ENCODE measurements at places on chromosomes 3 and 15.

DNA sequence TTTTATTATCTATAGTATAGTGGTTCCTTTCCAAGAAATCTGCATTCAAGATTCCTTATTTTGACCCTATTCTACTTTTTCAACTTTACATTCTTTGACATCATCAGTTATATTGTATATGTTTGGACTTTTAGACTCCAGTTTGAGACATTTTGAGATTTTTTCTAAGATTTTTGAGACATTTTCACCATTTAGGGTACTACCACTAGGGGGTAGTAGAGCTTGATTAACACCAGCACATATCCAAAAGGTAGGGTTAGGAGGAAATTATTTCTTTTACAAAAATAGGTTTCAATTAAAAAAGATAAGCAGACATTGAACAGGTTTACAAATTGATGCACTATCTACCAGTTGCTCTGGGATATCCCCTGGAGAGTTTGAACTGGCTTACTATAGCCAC, 262.5 kb downstream of the SCAPER start:
- no peak for DNase-seq

GRCh38 chr3:108453565-108453964, 56.8 kb downstream of the MYH15 start:
- no peak for DNase-seq

- DNase-seq, result peak; percentile 7
Observed at GRCh38 chr3:8324747-8325146, 176.9 kb upstream of the LMCD1 start.

DNA sequence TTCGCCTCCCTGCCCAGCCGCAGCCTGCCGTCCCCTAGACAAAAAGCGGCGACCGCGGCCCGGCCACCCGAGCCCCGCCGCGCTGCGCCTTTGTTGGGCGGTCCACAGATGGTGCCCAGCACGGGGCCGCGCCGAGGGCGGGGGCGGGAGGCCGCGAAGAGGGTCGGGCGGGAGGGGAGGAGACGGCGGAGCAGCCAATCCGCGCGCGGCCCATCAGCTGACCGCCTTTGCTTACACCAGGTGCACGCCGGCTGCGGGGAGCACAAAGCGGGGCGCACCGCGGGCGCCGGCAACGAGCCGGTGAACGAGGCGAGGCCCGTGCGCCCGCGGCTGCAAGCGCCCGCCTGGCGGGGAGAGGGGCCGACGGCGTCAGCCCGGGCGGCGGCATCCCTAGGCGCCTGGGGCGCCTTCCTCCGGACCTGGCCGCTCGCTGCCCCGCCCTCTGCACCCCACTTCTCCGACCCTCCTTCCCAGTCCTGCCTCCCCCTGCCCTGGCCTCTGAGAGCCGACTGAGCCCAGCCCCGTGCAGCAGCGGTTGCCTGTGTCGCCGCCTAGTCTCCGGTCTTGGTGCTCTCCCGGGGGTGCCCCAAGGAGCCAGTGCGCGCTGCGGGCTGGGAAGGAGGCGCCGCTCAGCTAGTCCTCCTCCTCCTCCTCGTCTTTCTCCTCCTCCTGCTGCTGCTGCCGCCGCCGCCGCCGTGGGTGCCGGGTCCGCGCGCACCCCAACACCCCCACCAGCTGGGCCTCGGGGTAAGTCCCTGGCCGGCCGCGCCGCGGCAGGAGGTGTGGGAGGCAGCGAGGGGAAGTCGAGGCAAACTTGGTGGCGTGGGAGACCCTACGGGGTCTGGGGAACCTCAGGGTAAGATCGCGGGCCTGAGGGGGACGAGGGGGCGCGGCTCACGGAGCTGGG, at the start of gene LRRN1:
TSS of gene LRRN1 (plus strand) at position 259 of the 907 bp plus-strand sequence. CDS start 45,211 bp downstream, outside the sequence.
- peak; percentile 95 for DNase-seq

GRCh38 chr3:135636596-135636995, 328.9 kb upstream of the PPP2R3A start:
- DNase-seq, result no peak

- no peak for DNase-seq
Observed at GRCh38 chr3:87442470-87442869, 166.1 kb upstream of the POU1F1 start.

DNA sequence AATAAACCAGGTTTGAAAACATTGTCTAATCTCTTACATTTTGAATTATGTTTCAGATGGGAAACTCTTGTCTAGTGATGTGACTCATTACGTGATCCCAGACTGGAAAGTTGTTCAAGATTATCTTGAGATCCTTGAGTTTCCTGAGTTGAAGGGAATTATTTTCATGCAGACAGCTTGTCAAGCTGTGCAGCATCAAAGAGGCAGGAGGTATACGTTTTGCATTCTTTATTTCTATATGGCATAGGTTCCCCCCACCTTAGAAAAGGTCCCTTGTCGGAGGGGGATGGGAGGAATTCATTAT, 1.5 kb downstream of the DIS3L start:
- peak; percentile 47 for DNase-seq

- DNase-seq, result no peak
Observed at GRCh38 chr3:14377838-14378169, 24.6 kb upstream of the SLC6A6 start.

DNA sequence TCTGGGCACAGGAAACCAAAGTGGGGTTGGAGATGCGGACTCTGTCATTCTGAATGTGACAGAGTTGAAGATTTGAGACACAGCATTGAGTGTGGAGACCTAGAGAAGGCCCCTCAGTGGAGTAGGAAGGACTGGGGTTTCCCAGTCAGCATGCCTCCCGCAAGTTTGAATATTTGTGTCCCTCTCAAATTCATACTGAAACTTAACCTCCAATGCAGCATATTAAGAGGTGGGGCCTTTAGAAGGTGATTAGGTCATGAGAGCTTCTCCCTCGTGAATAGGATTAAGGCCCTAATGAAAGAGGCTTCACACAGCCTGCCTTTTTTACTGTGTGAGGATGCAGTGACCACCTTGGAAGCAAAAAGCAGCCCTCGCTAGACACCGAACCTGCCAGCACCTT, 8.0 kb downstream of the HDDC3 start:
- DNase-seq, result no peak

DNA sequence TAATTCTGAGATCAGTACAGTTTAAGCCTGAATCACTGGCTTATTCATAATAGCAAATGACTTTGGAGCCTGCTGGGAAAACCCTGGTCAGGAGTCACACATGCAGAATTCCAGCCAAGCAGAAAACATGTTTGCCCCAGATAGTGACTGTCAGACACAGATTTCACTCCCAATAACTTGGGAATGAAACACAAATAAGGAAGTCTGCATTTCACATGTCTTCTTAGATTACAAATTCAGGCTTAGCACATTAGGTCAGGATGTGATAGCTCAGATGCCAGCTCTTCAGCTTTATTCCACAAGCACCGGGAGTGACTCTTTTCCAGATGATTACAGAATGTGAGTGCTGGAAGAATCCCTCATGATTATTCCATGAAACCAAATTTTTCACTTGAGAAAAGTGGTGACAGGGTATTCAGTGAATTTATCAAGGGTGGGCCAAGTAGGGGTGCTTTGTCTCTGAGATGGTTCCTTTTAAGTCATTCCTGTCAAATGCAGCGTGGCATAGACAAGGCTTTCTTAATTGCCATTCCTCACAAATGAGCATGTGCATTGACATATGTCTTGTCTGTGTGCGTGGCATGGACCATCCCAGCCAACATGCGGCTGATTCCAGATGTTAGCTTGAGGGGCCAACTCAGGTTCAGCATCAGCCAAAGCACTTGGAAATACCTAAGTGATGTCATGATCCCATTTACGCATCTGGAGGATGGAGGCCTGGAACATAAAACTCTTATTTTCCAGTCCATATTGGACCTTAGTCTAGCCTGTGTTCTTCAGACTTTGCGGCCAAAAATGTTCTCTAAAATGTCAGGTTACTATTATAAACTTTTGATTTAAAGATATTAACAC, 191.0 kb downstream of the EPHB1 start:
- no peak for DNase-seq

GRCh38 chr15:86804406-86804805, 724.7 kb downstream of the AGBL1 start:
- DNase-seq, result no peak

DNA sequence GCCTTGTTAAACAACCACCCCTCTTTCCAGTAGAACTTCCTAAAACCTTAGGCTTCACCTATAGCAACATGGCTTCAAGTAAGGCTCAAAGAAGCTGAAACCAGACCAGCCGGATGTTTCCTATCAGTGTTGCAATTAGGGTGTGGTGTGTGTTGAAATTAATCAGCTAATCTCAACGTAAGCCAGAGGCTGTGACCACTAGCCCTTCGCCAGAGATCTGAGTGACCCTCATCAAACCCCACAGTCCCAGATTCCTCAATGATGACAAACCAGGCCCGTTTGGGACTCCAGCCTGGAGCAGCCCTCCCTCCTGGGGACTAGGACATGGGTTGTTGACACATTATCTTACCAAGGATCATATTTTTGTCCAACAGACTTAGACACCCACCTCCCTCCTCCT, 27.3 kb downstream of the CYP11A1 start:
- DNase-seq, result no peak

DNA sequence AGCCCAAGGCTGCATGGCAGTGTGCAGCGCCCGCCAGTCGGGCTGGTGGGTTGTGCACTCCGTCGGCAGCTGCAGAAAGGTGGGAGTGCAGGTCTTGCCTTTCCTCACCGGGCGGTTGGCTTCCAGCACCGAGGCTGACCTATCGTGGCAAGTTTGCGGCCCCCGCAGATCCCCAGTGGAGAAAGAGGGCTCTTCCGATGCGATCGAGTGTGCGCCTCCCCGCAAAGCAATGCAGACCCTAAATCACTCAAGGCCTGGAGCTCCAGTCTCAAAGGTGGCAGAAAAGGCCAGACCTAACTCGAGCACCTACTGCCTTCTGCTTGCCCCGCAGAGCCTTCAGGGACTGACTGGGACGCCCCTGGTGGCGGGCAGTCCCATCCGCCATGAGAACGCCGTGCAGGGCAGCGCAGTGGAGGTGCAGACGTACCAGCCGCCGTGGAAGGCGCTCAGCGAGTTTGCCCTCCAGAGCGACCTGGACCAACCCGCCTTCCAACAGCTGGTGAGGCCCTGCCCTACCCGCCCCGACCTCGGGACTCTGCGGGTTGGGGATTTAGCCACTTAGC, 4.3 kb downstream of the ISL2 start:
- peak; percentile 91 for DNase-seq

- DNase-seq, result no peak
Observed at GRCh38 chr3:195151866-195152541, 119.0 kb downstream of the XXYLT1 start.

DNA sequence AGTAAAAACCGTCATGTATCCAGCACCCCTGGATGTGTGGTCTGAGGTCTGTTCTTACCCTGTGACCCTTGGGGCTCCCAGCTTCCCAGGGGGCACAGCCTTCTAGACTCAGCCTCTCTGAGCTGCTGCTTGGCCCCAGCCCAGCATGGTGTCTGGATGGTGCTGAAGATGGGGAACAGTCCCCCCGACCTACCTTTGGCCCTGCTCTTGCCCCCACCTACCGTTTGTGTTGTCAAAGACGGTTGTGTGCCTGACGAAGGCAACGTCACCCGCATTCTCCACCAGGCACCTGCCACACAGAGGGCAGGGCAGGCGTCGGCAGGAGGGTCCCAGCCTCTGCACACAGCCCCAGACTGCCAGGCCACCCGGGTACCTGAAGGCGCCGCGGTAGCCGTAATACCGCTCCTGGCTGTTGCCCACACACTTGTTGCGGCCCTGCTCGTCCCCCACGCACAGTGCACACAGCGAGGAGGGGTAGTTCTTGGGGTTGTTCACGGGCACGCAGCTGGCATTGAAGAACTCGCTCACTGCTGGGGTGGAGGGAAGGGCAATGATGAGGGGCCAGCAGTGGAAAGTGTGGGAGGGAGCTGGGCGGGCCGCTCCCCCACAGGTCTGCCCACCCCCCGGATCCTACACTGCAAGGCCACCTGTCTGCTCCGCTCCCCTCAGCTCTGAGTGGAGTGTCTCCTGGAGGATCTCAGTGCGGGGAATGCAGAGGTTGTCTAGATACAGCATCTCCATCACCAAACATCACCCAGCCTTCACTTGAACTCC, 21.0 kb downstream of the MELTF start:
- DNase-seq, result no peak

DNA sequence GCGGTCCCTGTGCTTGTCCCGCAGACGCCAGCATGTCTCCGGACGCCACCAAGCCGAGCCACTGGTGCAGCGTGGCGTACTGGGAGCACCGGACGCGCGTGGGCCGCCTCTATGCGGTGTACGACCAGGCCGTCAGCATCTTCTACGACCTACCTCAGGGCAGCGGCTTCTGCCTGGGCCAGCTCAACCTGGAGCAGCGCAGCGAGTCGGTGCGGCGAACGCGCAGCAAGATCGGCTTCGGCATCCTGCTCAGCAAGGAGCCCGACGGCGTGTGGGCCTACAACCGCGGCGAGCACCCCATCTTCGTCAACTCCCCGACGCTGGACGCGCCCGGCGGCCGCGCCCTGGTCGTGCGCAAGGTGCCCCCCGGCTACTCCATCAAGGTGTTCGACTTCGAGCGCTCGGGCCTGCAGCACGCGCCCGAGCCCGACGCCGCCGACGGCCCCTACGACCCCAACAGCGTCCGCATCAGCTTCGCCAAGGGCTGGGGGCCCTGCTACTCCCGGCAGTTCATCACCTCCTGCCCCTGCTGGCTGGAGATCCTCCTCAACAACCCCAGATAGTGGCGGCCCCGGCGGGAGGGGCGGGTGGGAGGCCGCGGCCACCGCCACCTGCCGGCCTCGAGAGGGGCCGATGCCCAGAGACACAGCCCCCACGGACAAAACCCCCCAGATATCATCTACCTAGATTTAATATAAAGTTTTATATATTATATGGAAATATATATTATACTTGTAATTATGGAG, 79.1 kb downstream of the SMAD6 start:
- DNase-seq, result no peak

DNA sequence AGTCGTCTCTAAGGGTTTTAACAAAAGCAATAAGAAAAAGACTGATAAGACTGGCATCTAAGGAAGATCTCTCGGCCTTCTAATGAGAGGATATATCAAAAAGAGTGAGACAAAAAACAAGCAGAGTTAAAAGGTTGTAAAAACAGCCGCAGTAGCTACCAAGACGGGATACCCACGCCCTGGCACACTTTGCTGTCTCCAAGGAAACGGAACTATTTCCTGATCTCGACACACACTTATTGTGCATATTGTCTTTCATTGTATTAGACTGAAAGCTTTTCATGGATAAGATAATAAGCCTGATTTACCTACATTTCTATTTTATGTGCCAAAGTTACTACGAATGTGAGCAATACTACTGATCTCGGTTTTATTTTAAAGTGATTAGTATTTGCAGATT, 161.5 kb upstream of the MCTP2 start:
- peak; percentile 14 for DNase-seq

GRCh38 chr15:65690778-65691177, 69.0 kb downstream of the SLC24A1 start:
- no peak for DNase-seq

- DNase-seq, result no peak
Observed at GRCh38 chr15:59177317-59177660, 29.4 kb upstream of the LDHAL6B start.

Measured in NCI-H69 (cell line).